ENCODE measurements at places on chromosomes 3 and 15. TPM values are rescaled to one million over a fixed set of nuclear protein-coding genes. Genes with fewer than 3 reads are reported as not detected.
A peak's percentile ranks its signal among the peaks of the same experiment; 100 is the strongest.

GRCh38 chr15:71715914-71716313 is 94.4 kb upstream of the NR2E3 start:
- no peak for DNase-seq

DNA sequence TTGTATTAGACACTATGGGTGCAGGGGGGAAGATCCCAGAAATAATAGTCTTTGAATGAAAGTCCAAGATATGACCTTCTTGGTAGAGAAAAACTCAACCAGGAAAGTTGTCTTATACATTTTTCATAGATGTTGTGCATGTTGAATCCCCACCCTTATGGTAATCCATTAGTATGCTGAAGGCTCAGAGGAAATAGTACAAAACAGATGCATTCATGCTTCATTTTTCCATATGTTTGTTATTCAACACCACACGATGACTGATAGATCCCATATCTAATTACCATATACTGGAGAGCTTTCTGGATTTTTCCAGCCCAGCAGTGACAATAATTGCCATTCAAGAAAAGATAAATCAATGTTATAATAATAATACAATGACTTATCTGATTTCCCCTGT is 487.4 kb downstream of the FGF12 start:
- DNase-seq = no peak

DNA sequence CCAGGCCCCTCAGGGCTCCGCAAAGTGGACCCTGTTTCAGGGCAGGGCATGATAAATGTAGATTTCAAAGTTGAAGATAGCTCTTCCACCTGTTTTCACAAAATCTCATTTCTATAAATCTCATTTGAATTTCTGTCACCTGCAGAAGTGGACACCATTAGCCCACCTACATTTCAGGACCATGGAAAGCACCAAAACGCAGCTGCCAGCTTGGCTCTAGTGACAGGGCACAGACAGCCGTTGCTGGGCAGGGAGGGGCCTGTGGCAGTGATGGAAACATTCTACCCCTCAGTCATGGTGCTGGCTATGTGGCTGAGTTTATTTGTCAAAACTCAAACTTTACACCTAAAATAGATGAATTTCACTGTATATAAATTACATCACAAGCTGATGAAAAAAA is 40.4 kb downstream of the PRR23E start:
- peak; percentile 76 for DNase-seq

GRCh38 chr15:34656005-34656796 is 72.8 kb upstream of the GOLGA8B start:
- no peak for DNase-seq

DNA sequence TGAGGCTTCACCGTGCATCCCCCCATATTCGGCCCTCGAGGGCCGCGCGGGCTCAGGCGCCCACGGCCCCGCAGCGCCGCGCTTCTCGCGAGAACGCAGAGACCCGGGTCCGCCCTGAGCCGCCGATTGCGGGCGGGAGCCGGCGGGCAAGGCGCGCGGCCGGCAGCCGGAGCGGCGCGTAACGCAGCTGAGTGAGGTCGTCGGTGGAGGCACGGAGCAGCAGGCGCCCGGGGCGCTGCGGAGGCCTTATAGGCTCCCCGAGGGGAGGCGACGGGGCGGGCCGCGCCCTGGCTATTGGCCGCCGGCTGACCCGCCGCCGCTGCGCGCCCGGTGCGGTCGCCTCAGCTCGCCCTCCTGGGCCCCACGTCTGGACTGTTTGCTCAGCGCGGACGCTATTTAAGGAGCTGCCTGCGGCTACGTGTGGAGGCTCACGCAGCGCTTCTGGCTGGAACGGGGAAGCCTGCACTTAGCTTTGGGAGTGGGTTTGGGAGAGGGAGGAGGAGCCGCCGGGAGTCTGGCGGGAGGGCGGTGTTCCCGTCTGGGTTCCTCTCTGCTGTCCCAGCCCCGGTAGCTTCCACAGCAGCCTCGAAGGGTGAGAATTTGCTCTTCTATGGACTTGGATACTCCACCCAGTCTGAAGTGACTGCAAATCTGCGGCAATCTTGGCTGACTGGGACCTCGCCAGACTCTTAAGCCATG is at the start of gene PLOD2:
TSS of gene PLOD2 (minus strand) at position 221 of the 699 bp plus-strand sequence. CDS start at position 26, 195 bp downstream.
- DNase-seq = peak; percentile 88

DNA sequence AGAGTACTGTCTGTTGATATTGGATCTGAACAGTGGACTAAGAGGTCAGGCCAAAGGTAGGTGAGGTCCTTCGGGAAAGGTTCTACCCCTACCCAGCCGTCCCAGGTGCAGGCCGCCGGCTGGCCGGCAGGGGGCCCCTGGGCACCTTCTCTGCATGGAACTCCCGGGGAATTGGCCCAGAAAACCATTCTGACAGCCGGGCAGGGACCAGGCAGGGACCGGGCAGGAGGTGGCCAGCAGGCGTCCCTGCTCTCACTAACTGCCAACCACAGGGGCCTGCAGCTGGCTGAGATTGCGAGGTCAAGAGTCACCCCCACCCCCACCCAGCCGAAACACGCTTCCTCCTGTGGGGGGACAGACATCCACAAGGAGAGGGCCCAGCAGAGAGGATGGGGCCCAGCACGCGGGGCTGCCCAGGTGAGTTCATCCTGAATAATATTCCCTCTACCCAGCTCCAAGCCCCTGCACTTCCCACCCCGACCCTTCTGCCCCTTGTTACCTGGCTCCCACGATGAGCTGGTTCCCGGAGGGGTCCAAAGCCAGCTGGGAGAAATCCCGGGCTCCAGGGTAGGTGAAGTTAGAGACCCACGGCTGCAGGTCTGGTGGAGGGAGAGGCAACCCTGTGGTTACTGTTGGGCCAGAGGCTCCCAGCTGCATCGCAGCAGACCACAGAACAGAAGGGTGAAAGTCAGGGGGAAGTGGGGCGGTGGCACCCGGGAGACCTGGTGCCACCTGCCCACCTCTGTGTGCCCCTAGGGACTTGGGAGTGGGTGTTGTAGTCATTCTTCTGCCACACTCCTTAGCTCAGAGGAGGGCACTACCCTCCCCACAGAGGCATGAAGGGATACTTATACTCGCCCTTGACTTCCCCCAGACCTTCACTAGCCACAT is 84.4 kb downstream of the SEMA5B start:
- peak; percentile 79 for DNase-seq

DNA sequence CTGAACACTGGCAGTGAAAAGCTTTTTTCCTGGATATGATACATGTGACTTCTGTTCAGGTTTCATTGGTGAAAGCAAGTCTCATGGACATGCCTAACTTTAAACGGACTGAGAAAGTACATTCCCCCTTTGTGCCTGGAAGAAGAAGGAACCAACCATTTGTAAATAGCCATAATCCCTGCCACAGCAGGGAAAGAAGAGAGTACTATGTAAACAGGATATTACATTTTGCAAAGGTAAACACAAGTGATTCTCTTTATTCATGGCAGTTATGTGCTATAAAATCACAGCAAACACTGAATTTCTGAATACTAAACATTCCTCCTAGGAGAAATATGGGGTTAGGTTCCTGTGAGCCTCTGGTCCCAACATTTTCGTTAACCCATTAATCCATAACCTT is 46.8 kb downstream of the PRICKLE2 start:
- no peak for DNase-seq

- DNase-seq = no peak
These were observed 220.4 kb upstream of the THBS1 start for GRCh38 chr15:39360452-39360851.

- DNase-seq = no peak
These were observed 167.4 kb upstream of the LPP start for GRCh38 chr3:187986514-187986934.

DNA sequence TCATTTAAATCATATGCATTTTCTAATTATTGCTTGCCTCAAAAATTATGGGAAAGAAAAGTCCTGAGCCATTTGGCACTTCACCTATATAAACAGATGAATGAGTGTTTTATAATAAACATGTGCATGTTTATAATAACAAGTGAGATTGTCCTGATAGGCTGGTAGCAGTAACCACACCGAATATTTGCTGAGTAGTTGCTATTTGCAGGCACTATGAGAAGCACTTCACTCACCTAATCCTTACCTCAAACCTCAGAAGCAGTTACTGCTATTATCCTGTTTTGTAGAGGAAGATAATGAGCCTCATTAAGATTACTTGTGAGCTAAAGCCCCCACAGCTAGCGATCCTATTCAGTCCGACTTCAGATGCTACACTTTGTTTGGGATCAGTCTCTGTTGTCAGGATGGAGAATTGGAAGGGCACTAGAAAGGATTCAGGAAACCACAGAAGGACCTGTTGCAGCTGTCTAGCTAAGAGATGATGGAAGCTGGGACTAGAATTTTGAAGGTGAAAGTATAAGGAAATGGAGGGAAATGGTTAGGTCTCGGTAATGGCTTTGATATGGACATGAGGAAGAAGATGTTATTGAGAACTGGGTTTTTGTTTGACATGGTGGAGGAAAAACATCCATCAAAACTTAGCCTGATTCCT is 28.4 kb upstream of the MAGI1 start:
- DNase-seq = no peak

GRCh38 chr3:78689378-78689777 is 1078.4 kb downstream of the ROBO1 start:
- DNase-seq = no peak

GRCh38 chr3:131883711-131884407 is 151.0 kb downstream of the CPNE4 start:
- DNase-seq = no peak

GNB4 gene
- total RNA-seq = 48.1 TPM

PPP1R2 gene
- total RNA-seq = 42.6 TPM

AADACL2 gene
- not detected for total RNA-seq
